ENCODE measurements at places on chromosomes 3 and 15.
A peak's percentile ranks its signal among the peaks of the same experiment; 100 is the strongest.

- peak; percentile 40 for DNase-seq
Observed at GRCh38 chr3:187858041-187858440, 112.8 kb upstream of the BCL6 start.

DNA sequence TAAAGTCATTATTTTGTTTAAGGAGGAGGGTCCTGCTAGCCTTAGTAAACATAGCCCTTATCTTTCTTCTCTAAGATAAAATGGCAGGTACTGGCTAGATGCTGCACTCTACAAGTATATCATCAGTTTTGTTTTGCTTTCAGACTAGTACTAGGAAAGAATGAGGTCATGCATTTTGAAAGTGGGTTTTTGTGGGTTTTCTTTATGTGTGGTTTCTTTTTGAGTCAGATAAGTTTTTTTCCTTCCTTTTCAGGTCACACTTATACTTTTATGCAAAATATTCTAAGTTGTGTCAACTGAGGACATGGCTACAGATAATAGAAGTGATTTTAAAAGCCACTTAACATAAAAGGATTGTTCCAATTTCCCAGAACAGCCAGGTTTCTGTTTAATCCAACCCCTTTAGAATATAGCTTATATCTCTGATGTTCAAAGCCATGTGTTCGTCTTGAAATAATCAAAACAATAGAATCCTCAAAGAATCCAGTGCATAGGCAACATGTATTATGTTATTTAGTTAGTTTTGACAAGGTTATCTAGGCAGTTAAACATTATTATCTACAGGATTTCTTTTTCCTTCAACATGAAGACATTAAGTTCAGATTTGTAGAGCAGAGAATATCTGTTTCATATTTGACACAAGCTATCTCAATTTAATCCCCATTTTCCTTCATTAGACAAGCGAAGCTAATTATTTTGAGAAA is 406.2 kb downstream of the RBMS3 start:
- no peak for DNase-seq

DNA sequence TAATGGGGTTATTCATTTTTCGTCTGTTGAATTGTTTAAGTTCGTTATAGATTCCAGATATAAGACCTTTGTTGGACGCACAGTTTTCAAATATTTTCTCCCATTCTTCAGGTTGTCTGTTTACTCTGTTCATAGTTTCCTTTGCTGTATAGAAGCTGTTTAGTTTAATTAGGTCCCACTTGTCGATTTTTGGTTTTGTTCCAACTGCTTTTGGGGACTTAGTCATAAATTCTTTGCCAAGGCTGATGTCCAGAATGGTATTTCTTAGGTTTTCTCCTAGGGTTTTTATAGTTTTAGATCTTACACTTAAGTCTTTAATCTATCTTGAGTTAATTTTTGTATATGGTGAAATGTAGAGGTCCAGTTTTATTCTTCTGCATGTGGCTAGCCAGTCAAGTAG is 58.9 kb upstream of the ZNF280D start:
- no peak for DNase-seq

GRCh38 chr3:197555281-197556261 is at the start of gene BDH1:
TSS of gene BDH1 (minus strand) at chr3:197555968. CDS start at chr3:197546443, 9,525 bp downstream.
- peak; percentile 39 for DNase-seq

GRCh38 chr15:44598892-44599291 is 61.9 kb downstream of the EIF3J start:
- no peak for DNase-seq

GRCh38 chr3:184765047-184765729 is 46.8 kb upstream of the VPS8 start:
- no peak for DNase-seq

GRCh38 chr3:60216462-60217075 is 1034.7 kb downstream of the FHIT start:
- no peak for DNase-seq

DNA sequence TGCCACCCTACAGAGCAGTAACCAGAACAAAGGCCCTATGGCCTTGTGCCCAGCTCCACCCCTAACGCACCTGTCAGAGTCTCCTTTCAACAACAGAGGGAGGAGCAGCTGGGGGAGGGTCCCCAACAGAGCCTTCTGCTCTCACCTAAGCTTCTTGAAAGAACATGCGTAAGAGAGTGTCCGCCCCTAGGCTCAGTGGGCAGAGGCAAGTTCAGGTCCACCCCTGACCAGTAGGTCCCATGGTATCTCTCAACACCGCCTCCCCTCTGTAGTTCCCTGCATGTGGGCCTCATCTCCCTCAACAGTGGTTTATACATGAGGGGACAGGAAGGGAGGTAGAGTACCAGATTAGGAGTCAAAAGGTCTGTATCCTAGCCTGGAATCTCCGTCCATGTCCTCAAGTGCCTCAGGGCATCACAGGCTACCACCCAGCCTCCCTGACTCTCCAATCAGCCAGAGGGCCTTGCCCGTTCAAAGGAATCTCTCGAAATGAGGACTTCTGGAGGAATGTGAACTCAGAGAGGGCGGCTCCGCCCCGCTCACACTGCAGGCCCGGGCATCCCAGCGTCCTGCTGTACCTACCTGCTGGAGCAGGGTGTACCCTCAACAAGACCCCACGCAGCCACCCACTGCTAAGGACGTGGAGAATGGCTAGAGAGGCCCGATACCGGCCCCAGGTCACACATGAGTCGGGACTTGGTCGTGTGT is 680 bp downstream of the POC1A start:
- peak; percentile 27 for DNase-seq

GRCh38 chr3:147797095-147797494 is 387.9 kb downstream of the ZIC1 start:
- no peak for DNase-seq

Data from femur (tissue), 1 donor.